Stomach (tissue), 19 donors: ENCODE measurements at places on chromosomes 12 and 14.

DNA sequence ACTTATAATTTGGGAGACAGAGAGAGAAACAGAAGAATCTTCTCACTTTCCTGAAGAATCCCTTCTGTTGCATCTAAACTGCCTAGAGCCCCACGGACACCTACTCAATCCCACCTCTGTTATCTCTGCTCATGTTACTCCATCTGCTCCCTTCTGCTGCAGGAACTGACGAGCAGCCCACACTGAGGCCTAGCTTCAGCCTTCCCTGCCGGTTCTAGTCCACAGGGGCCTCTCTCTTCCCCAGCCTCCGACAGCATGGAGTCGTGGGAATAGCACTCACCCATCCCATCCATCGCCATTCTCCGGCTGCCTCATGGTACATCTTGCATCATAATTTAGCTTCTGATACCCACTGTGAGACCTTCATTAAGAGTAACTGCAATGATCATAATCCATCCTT lies 4.0 kb downstream of the RAB15 start:
- no peak for DNase-seq

- DNase-seq = no peak
Measured at GRCh38 chr12:65300679-65301349, 22.3 kb downstream of the MSRB3 start.

- DNase-seq = no peak
Measured at GRCh38 chr12:70983692-70984091, 63.2 kb upstream of the PTPRR start.

DNA sequence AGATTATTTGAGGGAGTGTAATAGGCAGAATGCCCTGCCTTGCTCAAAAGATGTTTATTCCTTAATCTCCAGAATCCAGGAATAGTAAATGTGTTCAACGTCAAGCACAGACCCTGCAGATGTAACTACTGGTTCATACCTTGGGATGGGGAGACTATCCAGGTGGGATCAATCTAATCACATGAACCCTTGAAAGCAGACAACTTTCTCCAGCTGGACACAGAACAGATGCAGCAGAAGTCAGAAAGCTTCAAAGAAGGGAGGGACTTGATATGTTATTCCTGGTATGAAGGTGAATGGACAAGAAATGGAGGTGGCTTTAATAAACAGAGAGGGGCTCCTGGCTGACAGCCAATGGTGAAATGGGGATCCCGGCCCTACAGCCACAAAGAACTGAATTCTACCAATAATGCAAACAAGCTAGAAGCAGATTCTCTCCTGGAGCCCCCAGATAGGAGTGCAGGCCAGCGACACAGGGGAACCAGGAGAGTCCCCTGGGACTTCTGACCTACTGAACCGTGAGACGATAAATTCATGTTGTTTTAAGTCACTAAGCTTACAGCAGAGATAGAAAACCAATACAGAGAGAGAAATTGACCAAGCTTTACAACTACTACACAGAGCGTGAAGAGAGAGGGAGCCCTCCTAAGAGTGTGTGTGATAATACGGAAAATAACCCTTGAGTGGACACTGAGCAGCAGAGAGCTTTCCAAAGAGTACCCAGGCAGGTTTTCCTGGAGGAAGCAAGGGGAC lies 133.5 kb upstream of the TMEM132C start:
- no peak for DNase-seq

DNA sequence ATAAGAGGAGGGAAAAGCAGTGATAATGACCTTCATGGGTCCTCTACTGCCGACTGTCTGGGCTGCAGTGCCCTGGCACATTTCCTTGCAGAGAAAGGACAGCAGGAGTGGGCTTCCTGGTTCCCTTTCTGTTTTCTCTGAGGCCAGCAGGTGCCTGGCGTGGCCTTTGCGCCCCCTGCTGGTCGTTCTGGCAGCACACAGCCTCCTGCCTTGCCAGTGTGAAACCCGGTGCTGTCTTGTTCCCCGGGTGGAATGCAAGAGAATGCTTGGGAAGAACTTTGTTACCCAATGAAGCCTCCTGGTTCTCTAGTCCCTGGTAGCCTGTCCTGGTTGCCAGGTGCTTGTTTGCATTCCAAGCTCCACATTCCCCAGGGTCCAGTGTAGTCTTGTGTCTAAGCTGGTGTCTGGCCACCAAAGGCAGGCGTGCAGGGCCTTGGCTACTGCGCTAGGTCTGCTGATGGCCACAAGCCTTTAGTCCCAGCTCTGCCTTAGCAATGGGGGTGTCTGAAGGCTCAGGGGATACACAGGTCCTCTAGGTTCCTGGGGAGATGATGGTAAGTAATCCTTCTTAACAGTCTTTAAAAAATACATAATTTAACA lies 1392.4 kb upstream of the TMEM132C start:
- peak; percentile 88 for DNase-seq

DNA sequence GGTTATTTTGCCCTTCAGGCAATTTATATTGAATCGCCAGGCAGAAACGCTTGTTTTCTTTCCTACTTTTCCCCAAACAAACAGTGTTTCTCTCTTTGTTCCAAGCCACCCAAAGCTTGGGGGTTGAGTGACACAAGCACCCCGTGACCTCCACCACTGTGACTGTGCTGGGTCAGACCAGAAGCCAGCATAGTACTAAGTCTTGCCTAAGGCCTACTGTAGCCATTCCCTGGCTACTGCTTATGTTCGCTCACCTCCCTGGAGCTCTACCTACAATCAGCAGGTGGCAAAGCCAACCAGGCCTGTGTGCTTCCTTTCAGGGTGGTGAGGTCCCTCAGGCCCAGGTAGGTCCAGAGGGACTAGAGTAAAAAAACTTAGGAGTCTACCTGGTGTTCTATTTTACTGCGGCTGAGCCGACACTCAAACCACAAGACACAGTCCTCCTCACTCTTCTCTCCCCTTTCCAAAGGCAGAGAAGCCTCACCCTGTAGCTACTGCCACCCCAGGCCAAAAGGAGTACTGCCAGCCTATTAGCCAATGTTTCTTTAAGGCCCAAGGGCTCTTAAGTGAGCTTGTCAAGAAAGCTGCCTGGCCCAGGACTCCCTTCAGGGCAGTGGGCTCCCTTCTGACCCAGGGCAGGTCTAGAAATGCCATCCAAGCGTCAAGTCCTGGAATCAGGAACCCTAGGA lies 411.8 kb upstream of the MIS18BP1 start:
- DNase-seq = no peak

DNA sequence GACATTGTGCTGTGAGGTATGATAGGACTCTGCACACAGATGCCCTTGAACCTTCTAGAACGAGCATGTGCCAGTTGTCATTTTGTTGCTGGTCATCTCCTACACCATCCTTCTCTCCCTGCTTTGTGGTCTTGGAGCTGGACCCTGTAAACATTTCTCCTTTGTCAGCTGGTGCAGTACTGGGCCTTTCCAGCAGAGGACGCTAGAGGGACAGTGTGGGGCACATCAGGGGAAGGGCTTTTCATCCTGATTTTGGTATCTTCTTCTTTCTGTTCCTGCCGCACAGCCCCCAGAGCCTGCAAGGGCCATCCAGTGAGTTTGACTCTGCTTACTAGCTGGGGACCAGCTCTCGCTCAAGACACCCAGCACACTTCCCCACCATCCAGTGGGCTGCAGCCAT lies 484.6 kb downstream of the AACS start:
- DNase-seq = no peak

DNA sequence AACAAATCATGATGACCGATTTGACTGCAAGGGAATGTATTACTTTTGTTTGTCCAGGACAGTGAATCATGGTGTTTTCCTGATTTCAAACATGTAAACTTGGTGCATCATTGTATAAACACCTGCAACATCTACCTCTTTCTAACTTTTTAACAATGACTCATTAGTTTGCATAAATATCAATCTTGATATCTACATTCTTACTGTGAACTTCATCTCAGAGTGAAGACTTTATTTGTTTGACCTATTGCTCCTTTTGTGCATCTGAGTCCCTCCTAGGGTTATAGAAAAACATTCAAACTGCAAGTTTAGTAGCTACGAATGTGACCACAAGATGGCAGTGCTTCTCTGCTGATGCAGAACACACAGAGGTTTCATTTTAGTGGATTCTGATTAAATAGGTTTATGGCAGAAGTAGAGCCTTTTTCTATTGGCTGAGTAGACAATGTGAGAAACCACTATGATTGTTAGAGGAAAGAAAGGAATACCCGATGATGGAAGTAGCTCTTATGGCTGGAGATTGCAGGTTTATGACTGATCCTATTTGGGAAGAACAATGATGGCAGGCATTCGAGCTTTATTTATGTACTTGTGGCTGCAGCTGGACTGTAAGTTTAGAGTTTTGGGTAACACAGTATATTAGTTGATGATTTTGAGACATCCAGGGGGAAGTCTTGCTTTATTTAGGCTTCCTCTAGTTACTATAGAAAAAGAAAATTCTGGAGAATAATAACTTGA lies 244.2 kb upstream of the OR4E1 start:
- peak; percentile 53 for DNase-seq

DNA sequence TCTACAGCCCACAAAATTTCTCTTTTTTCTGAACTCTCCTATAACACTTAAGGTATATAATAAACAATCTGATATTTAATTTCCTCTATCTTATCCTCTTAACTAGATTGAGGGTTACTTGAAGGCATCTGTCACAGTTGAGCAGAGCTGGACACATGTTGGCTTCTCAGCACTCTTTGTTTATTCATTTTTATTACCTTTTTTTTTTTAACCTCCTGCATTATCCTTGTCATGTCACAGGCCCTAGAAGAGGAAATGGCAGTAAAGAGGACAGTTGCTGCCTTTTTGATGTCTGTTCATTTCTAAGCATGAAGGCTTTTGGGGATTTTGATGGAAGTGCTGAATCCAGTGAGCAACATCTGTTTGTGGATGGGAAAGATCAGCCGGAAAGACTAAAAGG lies 32.5 kb upstream of the EVL start:
- no peak for DNase-seq
